ENCODE measurements at places on chromosomes 16 and 17.

- peak; percentile 8 for DNase-seq
Observed at GRCh38 chr17:61349350-61349749, 50.3 kb upstream of the TBX2 start.

DNA sequence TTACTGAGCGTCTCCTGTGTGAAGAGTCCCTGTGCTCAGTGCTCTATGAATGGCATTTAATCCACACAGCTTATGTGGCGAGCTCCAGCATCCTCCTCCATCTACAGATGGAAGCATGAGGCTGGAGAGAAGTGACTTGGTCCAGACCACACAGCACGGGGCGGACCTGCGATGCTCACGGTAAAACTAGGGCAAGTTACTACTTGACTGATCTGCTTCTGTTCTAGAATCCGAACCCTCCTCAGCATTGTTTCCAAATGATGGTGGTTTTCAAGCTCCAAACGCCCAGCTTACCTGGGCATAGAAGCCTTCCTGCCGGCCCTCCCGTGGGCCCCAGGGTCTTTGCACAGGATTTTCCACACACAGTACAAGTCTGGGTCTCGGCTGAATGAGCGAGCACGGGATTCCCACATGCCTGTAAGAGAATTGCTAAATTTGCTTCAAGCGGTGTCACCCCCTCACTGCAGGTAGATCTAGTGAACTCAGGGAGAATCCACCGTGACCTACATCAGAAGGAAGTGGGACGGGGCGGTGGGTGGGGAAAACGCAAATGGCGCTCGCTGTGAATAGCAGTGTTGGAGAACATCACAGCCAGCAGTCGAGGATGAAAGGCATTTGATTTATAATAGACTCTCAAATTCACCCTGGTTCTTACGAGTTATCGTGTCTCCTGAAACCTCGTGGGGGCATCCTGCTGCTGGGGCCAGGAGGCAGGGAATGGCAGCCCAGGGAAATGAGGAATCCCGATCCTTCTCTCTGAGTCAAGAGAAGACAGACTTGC lies 101.1 kb downstream of the CMIP start:
- no peak for DNase-seq

GRCh38 chr16:80518436-80518835 lies 22.4 kb upstream of the DYNLRB2 start:
- no peak for DNase-seq

- DNase-seq: peak; percentile 98
Observed at GRCh38 chr16:30658731-30659506, 688 bp downstream of the FBRS start.

DNA sequence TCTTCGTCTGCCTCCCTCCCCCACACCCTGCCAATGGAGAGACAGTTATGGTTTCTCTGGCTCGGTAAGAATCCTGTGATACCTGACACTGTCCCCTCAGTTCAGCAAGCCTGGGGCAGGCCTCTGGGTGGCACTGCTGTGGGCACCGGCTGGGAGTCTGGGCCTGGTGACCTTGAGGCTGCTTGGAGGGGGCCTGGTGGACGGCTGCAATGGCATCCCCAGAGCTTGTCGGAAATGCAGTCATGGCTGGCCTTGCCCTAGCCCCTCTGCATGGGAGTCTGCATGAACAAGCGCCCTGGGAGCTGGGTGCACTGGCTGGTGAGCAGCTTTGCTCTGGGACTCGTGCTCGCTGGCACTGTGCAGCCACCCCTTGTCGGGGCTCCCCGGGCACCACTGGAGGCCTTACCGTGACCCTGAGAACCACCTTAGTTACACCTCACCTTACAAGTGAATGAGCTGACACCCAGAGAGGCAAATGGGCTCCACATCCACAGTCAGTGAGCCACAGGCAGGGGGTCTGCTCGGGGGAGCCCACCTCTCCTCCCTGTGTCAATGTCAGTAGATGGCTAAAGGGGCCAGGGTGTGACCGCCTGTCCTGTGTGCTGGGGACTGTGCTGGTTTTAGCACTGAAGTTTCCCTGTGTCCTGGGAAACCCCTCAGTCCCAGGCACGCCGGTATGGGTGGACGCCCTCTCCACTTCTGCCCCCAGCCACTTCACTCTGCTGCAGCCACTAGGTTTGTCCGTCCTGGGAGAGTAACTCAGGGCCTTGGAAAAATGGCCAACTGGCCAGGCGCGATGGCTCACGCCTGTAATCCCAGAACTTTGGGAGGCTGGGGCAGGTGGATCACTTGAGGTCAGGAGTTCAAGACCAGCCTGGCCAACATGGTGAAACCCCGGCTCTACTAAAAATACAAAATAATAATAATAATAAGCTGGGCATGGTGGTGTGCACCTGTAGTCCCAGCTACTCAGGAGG lies 1.4 kb downstream of the LGALS3BP start:
- DNase-seq: no peak

DNA sequence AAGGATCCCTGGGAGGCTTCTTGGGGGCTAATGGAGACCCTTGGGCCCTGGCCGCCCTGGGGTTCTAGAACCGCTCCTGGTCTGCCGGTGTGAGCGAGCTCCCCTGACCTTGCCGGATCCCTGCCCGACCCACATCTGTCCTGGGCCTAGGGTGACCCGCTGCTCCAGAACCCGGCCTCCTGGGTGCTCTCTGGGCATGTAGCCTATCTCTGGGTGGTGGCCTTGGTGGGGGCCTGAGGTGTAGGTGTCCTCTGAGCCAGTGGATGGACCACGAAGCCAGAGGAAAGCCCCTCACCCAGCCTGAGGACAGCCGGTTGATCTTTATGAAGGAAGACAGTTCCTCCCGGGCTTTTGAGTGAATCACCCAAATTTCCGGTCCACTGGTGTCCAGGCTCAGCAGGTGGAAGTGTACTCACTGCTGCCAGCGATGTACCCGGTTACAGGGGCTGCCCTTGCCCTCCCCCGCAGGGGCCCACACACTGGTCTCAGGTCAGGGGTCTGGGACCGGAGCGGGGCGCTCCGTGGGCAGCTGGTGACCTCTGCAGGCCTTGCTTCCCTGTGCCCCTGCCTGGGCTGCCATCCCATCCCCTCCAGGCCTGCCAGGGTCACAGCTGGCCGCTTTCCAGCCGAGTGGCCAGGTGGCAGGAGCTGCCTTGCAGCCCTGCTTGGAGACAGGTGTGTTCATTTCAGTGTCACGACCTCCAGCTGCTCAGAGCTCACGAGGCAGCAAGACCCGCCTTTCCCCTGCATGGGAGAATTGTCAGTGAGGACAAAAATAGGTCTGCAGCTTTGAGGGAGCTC lies 10.5 kb upstream of the GSE1 start:
- DNase-seq: no peak

- no peak for DNase-seq
Observed at GRCh38 chr17:30547778-30548573, 70.8 kb downstream of the GOSR1 start.

Data from fibroblast of the aortic adventitia (primary cell).